ENCODE measurements at places on chromosomes 3 and 15.
A peak's percentile ranks its signal among the peaks of the same experiment; 100 is the strongest.

DNA sequence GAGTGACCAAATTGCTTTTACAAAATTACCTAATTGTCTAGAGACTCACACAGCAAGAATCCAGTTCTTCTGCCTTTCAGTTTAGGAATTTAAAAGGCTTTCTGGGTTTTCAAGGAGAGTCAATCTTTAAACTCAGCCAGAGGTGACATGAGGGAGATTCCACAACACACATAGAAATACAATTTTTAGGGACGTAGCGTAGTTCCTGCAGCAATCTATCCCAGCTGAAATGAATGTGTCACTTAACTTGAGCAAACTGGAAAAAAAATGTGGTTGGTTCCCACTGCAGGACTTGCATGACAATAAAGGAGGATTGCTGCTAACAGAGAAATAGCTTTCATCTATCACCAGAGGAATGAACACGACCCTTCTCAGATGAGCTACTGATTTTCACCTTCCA, 269.7 kb downstream of the OTOL1 start:
- DNase-seq, result no peak

DNA sequence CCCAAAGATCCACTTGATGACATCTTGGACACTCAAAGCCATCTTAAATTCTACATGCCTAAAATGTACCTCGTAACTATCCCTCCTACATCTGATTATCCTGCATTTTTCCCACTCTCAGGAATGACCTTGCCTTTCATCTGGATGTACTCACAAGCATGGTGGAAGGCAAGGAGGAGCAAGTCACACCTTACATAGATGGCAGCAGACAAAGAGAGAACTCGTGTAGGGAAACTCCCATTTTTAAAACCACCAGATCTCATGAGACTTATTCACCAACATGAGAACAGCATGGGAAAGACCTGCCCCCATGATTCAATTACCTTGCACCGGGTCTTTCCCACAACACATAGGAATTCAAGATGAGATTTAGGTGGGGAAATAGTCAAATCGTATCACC, 616.0 kb downstream of the MCTP2 start:
- no peak for DNase-seq

GRCh38 chr3:139836698-139837464, 98.1 kb upstream of the CLSTN2 start:
- DNase-seq, result no peak

- DNase-seq, result no peak
These were observed 752.3 kb downstream of the EPHA3 start for GRCh38 chr3:89859757-89860156.

DNA sequence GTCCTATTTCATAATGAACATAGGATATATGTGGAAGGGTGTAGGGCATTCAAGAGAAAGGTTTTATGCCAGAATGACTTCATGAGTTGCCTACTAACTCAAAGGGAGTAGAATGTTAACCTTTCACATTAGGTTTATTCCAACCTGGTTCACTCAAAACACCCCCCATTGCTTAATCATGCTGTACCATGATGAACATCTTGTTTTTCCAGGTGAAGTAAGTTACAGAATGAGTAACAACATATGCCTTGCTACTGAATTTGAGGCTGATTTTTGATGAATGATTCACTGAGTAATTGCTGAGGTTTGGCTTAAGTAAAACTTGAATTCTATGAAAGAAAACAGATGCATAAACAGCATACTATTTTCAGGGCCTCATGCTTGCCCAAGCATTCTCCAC, 5.9 kb upstream of the CLDN16 start:
- peak; percentile 84 for DNase-seq

GRCh38 chr3:138726946-138727730, 107.6 kb downstream of the PIK3CB start:
- no peak for DNase-seq

DNA sequence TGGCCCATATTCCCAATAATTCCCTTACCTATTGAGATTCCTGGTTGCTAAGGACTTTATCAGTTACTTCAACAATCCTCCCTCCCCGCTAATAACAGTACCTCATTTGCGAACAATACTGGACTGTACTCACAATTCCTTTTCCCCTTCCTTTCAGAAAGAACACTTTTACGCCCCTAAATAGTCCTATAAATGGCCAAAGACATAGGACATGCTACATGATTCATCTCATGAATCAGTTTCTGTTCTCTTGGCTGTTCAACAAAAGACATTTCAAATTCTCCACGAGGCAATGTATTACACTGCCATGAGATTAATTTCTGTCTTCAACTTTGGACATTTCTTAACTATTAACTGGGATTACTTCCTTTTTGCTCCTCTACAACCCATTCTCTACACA, 264.4 kb downstream of the TIGIT start:
- DNase-seq, result no peak

GRCh38 chr3:126295407-126295939, 61.7 kb downstream of the KLF15 start:
- no peak for DNase-seq

DNA sequence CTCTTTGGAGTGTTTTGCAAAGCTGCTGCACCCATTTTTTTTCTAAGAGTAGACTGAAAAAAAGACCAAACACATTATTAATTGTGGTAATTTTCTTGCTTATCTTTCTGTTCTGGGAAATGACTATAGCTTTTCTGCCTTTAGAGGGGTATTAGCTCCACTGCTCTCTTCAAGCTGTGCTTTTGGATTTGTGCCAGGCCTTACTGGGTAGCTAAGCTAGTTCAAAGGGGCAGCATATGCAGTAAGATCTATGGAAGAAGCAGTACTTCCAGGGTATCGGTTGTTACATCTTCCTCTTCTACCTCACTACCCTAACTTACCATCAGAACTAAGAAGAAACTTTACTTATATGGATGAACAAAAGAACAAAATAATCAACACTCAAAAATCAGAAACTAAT, 28.7 kb upstream of the ARIH1 start:
- DNase-seq, result no peak

- DNase-seq, result peak; percentile 35
These were observed 533.5 kb downstream of the IGSF11 start for GRCh38 chr3:118501152-118501551.

DNA sequence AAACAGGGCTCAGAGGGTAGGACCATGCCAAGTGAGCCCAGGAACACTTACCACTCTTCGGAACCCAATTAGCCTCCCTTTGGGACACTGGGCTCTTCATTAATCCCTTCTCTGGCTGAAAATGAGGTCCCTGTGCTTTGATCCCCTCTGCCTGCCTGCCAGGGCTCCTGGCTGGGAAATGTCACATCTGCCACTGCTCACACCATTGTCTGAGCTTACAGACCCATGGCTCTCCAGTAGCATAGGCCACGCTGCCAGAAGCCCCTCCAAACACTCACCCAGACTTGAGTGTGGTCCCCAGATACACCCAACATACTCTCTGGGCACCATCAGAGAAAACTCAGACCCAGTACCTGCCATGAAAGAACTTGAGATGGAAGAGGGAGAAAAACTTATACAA, 287.3 kb downstream of the XXYLT1 start:
- no peak for DNase-seq

Measured in MCF 10A (cell line).